ENCODE measurements at places on chromosomes 12 and 14.
A peak's percentile ranks its signal among the peaks of the same experiment; 100 is the strongest.

GRCh38 chr12:121678716-121679300, 9.4 kb upstream of the MORN3 start:
- no peak for DNase-seq

- peak; percentile 82 for DNase-seq
These were observed 475.8 kb downstream of the RAD51B start for GRCh38 chr14:68295316-68295816.

GRCh38 chr14:67725171-67725570, 23.5 kb downstream of the RDH12 start:
- no peak for DNase-seq

GRCh38 chr12:106709068-106709511, 65.4 kb upstream of the RIC8B start:
- no peak for DNase-seq

- no peak for DNase-seq
These were observed 28.7 kb downstream of the UBE2N start for GRCh38 chr12:93413064-93413463.

DNA sequence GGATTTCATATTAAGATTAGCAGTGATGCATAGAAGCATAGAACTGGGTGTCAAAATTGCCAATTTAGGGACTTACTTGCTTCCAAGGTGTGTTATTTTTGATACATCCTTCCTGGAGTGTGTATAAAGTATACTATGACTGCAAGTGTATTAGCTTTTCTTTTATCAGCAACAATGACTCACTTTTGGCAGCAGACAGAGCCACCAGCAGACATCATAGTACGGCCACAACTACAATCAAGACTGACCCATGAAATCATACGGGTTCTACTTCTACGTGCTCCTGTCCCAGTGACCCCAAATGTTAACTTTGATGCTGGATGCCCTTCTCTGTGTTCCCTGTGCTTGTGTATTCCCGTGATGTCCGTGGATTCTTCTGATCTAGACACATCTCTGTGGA, 443.9 kb downstream of the TMEM132D start:
- no peak for DNase-seq

- DNase-seq: no peak
These were observed 16.8 kb downstream of the RFC5 start for GRCh38 chr12:118033323-118033722.

- peak; percentile 79 for DNase-seq
These were observed 19.6 kb downstream of the LGMN start for GRCh38 chr14:92728759-92729364.

DNA sequence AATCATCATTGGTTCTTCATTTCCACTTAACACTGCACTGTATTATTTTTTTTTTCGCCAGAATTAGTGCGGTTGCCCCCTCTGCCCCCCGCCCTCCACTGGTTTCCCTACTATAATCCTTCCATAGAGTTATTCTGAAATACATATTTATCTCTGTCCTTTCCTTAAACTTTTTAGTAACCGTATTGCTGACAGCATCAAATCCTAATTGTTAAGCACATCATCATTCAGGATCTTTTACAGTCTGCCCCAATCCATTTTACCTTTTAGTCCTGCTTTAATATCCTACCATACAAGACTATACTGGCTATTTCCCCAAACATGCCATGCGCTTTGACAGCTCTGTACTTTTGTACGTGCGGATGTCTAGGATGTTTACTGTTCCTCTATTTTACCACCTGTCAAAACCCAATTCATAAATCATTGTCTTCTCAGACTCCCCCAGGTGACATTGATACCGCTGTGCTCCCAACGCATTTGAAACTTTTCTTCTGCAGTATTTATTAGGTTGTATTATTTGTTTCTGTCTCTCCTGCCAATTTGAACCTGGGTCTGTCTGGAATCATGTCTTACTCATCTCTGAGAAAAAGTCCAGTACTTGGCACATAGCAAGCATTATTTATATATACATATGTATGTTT, 1.0 kb downstream of the FGFR1OP2 start:
- peak; percentile 48 for DNase-seq

- DNase-seq: no peak
These were observed 182.3 kb downstream of the PELI2 start for GRCh38 chr14:56300495-56300894.

- DNase-seq: no peak
These were observed 69.4 kb upstream of the PRIMA1 start for GRCh38 chr14:93857500-93858283.

DNA sequence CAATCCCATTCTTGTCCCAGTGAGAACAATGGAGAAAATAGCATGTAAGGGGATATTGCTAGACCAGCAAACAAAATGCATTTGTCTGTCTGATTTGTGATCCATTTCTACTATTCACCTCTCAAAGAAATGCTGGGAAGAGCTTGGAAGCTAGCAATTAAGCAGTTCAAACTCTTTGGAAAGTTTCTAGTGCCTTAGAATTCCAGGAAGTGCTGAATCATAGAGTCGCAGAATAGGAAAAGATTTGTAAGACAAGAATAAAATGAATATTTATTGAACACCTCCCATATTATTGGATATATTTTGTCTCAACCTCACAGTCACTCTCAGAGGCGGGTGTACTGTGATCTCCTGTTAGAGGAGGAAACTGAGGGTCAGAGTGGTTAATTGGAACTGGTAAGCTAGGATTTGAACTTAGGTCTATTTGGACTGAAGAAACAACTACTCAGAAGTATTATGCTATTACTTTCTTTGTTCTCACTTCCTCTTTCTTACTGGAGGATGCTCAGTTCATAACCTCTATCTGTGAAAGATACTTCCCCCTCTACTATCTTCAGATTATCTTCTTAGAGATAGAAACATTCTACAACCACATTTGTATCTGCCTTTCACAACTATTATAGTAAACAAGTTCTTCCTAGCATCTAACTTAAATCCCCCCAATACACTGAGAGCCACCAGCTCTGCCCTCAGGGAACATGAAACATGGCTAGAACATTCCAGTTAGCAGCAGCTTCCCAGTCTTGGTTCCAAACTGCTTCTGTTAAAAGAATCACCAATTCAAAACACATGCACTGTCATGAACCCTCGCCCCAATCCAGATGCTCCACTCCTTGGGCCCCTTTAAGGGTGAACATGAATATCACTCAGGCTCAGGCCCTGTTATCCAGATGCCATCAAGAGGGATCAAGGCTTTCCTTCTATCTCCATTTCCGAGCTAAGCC, 64.2 kb downstream of the DRAM1 start:
- DNase-seq: peak; percentile 65

DNA sequence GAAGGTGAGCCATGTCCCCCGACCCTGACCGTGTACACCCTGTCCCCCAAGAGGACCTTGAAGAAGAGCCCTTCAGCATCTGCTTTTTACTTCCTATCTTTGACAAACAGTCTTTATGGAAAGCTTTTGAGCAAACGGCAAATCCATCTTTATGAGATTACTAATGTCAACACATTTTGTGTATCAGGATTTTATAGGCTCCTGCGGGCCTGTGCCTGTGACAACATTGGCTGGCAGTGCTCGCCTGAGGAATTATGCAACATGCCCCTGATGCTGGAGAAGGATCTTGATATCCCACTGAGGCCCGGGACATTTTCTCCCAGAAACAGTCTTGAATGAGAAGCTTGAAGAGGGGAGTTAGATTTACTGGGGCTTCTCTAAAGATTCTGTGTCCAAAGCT, 416.5 kb downstream of the NRXN3 start:
- DNase-seq: no peak

DNA sequence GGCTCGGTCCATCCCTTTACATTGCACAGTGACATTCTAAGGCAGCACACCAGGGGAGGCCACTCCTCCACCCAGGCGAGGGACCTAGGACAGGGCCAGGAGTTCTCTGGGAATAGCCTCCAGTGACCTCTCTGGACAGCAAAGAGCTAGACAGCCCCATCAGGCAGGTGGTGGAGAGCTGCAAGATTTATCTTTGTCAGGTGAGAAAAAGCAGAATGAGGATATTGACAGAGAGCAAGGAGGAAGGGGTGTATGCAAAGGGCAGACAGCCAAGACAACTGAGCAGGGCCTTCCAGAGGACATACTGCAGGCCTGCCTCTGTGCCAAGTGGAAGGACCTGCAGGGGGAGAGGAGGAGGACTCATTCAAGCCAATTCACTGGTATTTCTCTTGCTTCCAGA, 112.4 kb upstream of the MAX start:
- DNase-seq: no peak

- DNase-seq: no peak
These were observed 34.9 kb downstream of the PLEKHD1 start for GRCh38 chr14:69519204-69520100.

All from hematopoietic multipotent progenitor cell treated with erythropoietin and hydrocortisone succinate and interleukin-3 and kit ligand, for 4 days (in vitro differentiated cells).